ENCODE measurements at places on chromosomes 4 and X.

DNA sequence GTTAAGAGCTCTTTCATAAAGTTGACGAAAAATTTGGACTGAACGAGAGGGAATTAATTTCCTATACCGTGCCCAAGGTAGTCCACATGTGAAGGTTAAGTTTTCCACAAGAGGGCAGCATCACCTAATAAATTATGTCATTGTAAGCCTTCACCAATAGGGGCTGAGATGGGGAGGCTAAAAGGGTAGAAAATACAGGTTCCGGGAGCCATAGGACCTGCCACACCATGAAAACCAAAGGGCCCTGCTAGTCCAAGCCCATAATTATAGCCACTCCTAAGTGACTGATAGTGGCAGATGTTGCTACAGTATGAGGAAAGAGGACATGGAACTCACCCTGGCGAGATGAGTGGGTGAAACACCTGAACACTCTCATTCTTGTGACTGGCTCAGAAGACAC, 122.2 kb downstream of the SHROOM4 start:
- no peak for DNase-seq

GRCh38 chr4:66294638-66295037, 624.3 kb upstream of the EPHA5 start:
- DNase-seq, result no peak

- DNase-seq, result no peak
Observed at GRCh38 chr4:85793233-85793585, 318.3 kb downstream of the ARHGAP24 start.

GRCh38 chr4:71553605-71554004, 214.8 kb downstream of the SLC4A4 start:
- DNase-seq, result no peak

- DNase-seq, result no peak
Observed at GRCh38 chr4:110139111-110139510, 59.3 kb downstream of the ELOVL6 start.
